ENCODE measurements at places on chromosomes 5 and 9.

DNA sequence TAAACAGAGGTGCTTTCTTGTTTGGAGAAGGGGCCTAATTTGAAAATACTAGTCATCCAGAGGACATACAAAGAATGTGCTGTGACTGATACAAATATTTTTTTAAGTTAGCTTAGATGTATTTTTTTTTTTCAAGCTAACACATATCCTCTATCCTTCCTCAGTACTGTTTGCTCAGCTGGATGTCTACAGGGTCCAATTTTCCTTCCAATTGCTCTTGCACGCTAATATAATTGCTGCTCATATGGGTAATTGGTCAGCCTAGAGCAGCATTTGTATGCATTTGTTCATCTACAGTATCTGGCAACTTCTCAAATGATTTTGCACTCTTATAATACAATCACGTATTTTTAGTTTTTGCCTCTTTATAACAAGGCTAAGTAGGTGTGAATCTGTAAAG, 84.7 kb downstream of the ZDHHC21 start:
- no peak for DNase-seq

DNA sequence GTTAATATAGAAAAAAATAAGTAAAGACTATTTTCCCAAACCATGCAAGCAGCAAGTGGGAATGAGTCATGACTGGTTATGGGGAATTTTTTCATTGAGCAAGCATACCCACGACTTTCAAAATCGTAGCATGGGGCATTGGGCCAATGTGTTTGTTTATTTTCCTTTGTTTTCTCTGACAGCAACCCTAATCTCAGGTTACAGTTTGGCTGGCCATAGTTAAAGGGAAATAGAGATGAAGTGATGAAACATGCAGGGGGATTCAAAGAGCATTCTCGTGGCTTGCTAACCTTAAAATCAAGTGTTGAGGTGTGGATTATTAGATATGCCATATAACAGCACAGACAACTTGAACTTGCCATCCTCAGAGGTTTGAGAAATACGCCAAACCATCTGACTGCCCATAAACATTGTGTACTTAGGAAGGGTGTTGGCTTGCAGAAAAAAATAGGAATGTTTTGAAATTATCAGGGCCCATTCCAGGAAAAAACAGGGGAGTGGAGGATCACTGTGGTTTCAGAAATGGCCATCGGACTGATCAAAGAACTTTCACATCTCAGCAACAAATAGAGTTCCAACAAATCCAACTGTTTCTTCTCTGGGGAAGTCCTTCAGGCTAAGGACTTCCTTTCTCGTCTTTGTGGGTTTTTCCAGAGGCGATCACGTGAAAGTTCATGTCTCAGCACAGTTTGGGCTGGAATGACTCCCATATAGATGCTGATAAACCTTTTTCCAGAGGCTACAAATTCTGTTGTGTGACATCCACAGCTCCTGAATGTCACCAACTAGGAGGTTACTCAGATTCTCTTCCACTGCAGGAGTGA, 259.1 kb downstream of the SYK start:
- DNase-seq: peak; percentile 70

DNA sequence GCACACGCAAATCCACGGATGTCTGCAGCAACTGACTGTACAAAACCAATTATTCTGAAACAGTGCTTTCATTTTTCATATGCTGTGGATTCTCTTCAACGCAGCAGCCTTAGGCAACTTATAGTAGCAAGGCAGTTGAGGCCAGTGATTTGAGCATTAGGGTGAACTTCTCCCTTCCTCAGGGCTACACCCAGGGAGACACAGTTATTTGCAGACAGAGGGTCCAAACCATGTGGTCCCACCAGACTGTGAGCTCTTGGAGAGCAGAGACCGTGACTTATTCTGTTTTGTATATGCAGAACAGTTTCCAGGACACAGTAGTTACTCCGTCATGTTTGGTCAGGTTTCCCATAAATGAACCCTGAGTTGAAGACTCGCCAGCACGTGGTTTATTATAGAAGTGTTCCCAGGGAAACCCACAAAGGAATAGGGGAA, 19.0 kb upstream of the WHRN start:
- no peak for DNase-seq

DNA sequence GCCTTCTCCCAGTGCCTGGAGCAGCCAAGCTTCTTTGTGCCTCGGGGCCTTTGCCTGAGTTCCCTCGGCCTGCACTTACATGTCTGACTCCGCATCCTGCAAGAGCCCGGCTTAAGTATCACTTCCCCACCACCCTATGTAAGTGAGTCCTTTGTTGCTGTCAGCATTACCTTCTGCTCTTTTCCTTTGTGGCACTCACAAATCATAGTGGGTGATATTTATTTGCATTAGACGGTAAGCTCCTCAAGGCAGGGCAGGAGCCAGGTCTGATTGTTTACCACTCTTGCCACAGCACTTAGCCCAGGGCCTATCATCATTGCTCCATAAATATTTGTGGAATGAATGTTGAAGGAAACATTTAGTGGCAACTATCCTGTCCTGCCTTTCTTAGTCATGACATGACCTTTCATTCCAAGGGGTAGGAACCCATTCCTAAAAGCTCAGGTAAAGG, 4.8 kb downstream of the GM2A start:
- peak; percentile 88 for DNase-seq

DNA sequence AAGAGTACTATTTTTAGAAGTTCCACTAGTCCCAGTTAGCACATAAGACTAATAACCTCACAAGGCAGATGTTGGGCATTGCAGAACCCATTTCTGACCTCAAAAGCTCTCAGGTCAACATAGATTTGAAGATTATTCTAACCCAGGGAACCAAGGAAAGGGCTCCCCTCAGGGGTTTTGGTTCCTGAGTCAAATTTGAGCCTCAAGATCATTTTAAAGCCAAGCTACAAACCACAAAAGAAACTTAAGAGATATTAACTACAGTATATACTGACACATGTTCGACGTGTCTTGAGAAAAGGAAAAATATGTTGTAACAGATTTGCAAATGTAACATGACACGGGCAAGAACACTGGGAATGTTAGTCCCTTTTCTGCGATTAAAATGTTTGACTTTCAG, 88.6 kb downstream of the GNAQ start:
- DNase-seq: no peak

DNA sequence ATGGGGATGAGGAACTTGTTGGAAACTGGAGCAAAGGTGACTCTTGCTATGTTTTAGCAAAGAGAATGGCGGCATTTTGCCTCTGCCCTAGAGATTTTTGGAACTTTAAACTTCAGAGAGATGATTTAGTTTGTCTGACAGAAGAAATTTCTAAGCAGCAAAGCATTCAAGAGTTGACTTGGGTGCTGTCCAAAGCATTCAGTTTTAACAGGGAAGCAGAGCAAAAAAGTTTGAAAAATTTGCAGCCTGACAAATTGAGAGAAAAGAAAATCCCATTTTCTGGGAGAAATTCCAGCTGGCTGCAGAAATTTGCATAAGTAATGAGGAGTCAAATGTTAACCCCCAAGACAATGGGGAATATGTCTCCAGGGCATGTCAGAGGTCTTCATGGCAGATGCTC, 682.3 kb upstream of the ST8SIA4 start:
- DNase-seq: no peak

DNA sequence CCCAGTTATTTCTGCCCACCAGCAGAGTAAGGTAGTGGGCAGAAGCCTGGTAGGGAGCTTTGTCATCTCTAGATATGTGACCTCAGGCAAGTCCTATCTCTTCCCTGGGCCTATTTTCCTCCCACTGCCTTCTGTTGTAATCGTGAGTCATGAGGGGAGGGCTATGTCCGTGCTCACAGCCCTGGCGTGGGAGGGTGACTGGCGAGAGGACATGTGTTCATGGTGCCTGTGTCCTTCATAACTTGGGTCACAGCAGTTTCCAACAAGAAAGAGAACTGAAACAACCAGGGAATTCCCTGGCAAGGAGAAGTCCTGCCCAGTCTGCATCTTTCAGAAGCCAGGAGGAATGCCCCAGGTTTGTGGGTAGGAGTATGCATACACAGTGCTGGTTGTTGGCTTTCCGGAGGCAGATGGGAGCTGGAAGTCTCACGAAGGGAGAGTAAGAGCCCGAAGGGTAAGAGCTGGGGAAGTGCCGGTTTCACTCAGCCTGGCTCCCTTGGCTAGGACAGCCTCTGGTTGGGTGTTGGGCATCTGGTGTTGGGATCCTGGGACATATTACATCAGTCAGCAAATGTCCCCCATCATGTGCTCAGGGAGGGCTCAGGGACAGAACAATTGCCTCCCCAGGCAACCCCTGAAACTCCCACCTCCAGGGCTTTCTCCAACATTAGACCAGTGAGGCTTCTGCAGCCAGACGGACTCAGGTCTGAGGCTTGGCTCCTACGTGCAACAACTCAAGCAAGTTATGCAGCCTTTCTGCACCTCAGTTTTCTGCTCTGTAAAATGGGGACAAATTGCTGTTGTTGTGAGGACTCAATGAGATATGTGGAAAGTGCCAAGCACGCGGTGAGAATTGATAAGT, 4.3 kb upstream of the TIFAB start:
- DNase-seq: peak; percentile 97

DNA sequence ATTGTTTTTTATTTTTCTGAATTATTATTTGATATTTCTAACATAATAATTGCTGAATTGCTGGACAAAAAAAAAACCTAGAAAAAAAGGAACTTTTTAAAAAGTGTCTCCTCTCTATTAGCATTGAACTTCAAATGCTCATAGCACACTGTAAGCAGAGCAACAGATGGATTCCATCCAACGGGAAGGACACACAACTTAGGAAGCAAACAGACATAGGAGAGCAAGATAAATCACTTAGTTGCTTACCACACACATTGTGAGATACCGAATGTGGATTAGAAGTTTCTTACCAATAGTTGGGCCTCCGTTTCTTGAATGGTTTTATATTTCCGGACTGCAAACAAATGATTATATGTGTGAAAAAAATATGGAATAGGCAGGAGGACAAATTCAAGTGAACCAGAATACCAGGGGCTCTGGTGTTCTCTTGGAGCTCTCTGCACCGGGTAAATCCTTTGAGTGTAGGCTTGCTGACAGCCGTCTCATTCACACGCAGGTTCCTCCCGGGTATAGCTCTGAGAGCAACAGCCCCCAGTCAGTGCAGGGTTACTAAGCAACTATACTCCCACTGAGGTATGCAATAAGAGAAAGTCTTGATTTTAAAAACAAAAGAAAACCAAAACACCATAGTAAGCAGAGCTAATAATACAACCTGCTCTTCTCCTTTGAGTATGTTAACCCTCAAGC, 217.6 kb downstream of the TMEM167A start:
- DNase-seq: no peak

DNA sequence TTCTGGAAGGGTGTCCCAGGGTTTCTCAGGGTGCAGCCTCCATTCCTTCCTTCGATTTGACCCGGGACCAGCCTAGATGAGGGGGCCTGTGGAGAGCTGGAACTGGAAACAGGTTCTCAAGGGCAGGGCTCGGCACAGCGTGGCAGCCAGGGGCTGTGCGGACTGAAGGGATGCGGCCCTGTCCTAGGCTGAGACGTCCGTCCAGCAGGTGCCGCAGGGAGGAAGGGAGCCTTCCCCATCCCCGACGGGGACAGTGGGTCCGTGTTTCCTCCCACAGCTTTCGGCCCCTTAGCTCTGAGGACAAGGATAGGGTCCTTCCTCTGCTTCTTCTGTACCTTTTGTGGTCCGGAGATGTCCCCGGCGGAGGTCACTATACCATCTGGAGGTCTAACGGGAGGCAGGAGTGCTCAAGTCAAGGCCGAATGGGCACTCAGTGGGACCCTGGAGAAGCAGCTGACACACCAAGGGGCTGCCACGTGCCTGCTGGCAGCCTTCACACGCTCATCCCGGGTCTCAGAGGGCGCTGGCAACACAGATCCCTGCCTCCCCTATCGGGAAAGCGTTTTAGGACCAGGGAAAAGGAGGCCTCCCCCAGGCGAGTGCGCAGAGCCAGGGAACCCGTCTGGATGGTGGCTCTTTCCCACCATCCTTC, 49.9 kb downstream of the USP20 start:
- peak; percentile 65 for DNase-seq

DNA sequence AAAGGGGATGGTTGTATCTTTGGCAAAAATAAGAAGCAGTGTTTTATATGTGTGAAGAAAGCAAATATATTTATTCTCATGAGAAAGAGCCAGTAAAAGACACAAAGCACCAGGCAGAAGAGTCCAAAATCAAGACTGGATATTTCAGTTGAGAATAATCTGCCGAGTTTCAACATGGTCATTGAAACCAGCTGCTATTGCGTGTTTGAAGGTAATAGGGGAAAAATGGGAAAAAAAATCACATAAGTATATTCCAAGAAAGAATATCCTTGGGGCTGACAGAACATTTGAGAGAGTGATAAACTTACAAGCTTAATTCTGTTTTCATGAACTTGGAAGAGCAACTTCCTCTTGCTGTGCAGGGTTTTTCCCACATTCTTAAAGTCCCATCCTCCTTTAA, 79.9 kb downstream of the ISOC1 start:
- no peak for DNase-seq

- DNase-seq: no peak
These were observed 458.0 kb upstream of the IZUMO3 start for GRCh38 chr9:25003686-25004085.

DNA sequence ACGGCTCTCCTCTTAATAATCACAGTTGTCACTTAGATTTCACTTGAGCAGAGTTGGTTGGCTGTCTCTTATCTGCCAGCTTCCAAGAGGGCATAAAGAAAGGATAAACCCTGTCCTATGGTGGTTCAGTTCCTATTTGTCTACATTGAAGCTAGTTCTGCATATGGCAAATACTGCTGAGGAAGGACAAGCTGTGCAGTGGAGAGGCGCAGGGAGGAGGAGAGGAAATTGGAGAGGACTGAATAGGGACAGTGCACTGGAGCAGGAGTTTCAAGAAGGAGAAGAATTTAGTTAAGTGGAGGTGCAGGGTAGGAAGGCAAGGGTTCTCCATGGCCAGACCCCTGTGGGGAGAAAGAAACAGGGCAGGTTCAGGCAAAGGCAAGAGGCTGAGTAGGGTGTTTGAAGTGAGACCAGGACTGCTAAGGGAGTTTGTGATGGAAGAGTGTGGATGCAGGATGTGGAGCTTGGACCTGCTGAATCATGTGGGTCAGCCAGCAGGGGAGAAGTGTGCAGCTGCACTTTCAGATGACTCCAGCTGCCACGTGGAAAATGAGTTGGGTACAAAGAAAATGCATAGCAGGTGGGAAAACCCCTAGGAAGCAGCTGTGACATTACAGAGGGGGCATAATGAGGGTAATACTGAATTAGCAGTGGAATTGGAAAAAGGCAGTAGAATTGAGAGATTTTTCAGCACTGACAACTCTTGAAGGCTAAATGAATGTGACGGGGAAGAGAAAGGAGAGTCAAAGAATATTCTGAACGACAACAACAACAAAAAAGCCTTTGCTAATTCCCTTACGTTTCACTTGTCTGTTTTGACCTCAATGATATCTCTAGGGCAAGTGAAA, 66.8 kb downstream of the MAMDC2 start:
- DNase-seq: peak; percentile 23

DNA sequence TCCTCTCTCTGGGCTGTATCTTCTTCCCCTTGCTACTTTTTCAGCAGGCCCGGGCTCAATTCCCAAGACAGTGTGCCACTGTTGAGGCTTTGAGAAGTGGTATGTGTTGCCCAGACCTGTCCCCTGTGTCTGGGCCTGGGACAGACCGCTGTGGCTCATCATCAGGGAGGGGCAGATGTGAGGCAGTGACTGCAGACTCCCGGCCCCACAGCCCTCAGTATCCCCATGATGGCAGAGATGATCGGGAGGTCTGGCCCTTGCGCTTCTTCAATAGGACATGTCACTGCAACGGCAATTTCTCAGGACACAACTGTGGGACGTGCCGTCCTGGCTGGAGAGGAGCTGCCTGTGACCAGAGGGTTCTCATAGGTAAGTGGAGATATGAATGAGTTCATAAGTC, 828 bp downstream of the TYRP1 start:
- DNase-seq: no peak

- DNase-seq: no peak
These were observed 752.8 kb downstream of the IRX1 start for GRCh38 chr5:4348423-4348822.
